A549 treated with Hydrocortisone at 1 μM for 4 hours (cell line): ENCODE measurements at places on chromosomes 1 and 21. TPM values are rescaled to one million over a fixed set of nuclear protein-coding genes. Genes with fewer than 3 reads are reported as not detected.

The CLDN19 gene
- not detected in 5 replicates for total RNA-seq

The ATAD3C gene
- not detected in 5 replicates for total RNA-seq

The ADGRL2 gene
- total RNA-seq, result 7.5 to 11.0 TPM (median 8.2 TPM) in 5 replicates

The IFNLR1 gene
- 0.90 to 1.2 TPM (median 1.1 TPM) in 5 replicates for total RNA-seq

The ETV3L gene
- not detected in 5 replicates for total RNA-seq

The NOS1AP gene
- total RNA-seq, result 0.18 to 0.33 TPM (median 0.21 TPM) in 5 replicates

The TYW3 gene
- total RNA-seq, result 15.7 to 18.0 TPM (median 16.9 TPM) in 5 replicates

The KRTAP19-1 gene
- not detected in 5 replicates for total RNA-seq

The TAS1R3 gene
- total RNA-seq, result 0.07 to 0.24 TPM (median 0.20 TPM) in 5 replicates

The MAP3K21 gene
- 6.8 to 10.2 TPM (median 8.3 TPM) in 5 replicates for total RNA-seq
